ENCODE measurements at places on chromosomes 4 and X.

- DNase-seq = no peak
Observed at GRCh38 chr4:8549352-8549931, 30.8 kb upstream of the GPR78 start.

DNA sequence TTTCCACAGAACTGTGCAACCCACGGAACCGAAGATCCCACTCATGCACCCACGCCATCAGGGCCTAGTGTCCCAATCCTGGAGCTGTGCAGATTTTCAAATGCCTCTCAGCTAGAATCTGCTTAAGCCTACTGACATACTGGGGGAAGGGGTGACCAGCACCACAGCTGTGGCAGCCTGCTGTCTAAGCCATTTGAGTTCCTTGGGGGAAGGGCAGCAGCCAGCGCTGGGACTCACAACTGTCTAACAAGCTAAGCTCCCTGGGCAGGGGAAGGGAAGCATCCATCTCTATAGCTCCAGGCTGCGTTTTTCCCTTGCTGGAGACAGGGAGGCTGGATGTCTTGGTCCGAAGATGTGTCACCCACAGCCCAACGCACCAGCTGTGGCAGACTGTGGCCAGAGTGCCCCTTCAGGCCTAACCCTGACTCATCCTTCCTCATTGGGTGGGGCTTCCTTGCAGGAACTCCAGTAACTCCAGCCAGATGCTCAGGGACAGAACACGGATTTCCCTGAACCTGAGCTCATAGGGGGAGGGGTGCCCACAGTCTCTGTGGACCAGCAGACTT is 194.8 kb downstream of the CHRDL1 start:
- DNase-seq = no peak

GRCh38 chrX:49292400-49293362 is 10.8 kb upstream of the GAGE10 start:
- no peak for DNase-seq

- no peak for DNase-seq
Observed at GRCh38 chr4:17398035-17398434, 113.9 kb downstream of the QDPR start.

DNA sequence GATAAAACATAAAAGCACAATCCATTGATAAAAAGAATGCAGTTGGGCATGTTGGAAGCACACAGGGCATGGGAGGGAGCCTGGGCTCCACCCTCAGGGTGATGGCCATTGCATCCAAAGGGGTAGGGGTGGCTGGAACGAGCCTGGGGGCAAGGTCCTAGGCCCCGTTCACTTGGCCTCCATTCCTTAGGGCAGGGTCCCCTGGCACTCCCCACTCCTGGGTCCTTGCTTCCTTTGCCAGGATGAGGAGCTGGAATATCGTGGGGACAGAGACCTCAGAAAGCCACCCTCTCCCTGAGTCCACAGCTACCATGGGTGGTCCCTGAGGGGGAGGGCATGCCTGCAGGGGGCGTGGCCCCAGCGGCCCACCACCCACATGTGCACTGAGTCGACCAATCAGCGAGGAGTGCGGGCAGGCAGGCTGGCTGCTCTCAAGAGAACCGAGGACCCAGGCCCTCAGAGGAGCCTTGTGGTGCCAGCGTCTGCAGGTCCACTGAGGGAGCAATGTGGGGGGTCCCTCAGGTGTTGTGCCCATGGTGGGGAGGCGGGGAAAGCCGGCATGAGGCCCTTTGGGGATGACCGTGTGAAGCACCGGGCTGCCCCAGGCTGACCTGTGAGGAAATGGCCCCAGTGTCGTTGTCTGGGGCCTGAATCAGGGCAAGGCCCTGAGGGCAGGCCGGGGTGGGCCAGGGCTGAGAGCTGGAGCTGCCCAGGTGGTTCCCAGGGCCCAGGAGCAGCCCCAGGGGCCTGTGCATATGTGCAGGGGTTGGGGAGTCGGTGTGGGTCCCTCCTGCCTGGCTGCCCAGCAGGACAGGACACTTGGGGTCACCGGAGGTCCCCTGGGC is 78.6 kb upstream of the AMELX start:
- no peak for DNase-seq

DNA sequence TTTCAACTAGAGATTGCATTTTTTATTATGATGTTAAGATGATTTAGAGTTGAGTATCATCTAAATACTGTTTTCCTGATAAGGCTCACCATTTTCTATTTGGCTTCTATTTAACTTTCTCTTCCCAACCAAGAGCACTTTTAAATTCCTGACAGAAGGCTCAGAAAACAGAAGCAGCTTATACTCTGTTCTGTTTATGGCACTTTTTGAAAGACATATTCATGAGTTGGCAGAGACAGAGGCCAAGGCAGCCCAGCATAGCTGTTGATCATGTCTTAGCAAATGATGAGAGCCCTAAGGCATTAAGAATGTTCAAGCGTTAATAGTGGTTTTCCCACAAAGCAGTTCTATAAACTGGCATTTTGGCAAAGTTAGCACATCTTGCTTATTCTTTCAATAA is 330.3 kb downstream of the TRAM1L1 start:
- no peak for DNase-seq

- DNase-seq = no peak
Observed at GRCh38 chr4:138734746-138735145, 280.8 kb upstream of the NOCT start.
